Activated effector memory CD4-positive, alpha-beta T cell treated with anti-CD3 and anti-CD28 coated beads, Interleukin-2, amount 50 U/mL, for 16 hours (primary cell): ENCODE measurements at places on chromosomes 7 and 10.

- DNase-seq, result peak; percentile 48
Observed at GRCh38 chr10:117610321-117610720, 67.8 kb downstream of the EMX2 start.

DNA sequence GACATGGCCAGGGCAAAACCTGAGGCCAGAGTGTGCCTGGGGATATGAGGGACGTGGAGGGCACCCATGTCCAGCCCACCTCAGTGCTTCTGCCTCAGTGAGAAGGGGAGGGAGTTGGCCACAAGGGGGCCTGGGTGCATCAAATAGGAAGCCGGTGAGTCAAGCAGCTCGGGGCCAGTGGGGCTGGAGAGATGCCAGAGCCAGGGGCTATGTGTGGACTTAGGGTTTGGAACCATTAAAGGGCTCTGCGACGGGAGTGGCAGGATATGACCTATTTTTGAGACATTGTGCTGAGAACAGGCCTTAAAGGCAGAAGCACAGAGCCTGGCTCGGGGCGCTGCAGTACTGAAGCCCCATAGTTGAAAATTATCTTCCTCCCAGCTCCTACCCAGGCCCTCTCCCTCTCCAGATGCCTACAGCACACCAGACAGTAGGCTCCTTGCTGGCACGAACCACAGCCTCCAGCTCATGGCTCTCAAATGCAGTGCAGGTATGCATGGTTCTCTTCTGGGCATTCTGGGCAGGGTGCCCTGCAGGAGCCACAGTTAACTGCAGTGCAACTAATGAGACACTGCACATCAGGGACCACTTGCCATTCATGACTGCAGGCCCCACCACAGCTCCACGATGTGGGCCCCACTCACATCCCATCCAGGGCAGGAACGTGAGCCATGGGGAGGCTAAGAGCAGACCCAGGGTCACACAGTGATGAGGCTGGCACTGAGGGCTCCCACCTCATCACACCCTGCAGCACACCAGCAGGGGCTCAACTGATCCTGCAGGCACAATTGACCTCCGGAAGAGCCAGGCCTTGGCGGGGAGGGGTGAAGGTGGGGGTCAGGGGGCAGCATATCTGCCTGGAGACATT lies 7.2 kb upstream of the PGAM2 start:
- peak; percentile 78 for DNase-seq

GRCh38 chr10:48555310-48556042 lies 49.4 kb downstream of the ARHGAP22 start:
- DNase-seq, result no peak

DNA sequence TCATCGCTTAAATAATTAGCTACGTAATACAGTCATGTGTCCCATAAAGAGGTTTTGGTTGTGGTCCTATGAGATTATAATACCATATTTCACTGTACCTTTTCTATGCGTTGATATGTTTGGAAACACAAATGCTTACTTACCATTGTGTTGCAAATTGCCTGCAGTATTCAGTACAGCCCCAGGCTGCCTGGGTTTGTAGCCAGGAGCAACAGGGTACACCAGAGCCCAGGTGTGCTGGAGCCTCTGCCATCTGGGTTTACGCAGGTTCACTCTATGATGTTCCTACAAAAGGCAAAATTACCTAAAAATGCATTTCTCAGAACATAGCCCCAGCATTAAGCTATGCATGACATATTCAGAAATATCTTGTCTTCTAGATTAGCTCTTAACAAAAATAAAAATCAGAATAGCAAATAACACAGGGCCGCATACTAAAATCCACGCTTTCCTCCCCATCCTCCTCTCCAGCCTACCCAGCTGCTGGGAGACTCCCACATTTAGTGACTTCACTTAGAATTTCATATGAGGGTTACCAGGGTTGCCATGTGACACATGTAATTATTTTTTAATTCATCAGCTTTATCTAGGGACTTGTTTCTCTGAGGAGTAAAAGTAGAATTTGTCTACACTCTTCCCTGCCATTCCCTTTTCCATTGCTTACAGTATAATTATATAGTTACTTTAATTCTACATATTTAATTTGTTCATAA lies 559.0 kb upstream of the ADARB2 start:
- DNase-seq, result no peak

DNA sequence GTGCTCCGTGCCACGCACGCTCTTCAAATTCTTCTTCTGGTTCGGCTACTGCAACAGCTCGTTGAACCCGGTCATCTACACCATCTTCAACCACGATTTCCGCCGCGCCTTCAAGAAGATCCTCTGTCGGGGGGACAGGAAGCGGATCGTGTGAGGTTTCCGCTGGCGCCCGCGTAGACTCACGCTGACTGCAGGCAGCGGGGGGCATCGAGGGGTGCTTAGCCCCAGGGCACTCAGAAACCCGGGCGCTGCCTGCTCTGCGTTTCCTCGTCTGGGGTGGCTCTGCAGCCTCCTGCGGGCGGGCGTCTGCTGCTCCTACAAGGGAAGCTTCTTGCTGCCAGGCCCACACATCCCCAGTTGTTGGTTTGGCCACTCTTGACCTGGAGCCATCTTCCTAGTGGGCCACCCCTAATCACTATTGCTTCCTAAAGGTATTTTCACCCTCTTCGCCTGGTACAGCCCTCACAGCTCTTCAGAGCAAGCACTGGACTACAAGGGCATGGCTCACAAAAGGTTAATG lies 2.5 kb downstream of the ADRA2A start:
- no peak for DNase-seq

GRCh38 chr10:33160151-33160550 lies 174.3 kb downstream of the NRP1 start:
- DNase-seq, result no peak

GRCh38 chr10:71246591-71247413 lies 34.4 kb downstream of the UNC5B start:
- no peak for DNase-seq

- DNase-seq, result no peak
Observed at GRCh38 chr7:132121987-132122386, 454.3 kb downstream of the PLXNA4 start.

DNA sequence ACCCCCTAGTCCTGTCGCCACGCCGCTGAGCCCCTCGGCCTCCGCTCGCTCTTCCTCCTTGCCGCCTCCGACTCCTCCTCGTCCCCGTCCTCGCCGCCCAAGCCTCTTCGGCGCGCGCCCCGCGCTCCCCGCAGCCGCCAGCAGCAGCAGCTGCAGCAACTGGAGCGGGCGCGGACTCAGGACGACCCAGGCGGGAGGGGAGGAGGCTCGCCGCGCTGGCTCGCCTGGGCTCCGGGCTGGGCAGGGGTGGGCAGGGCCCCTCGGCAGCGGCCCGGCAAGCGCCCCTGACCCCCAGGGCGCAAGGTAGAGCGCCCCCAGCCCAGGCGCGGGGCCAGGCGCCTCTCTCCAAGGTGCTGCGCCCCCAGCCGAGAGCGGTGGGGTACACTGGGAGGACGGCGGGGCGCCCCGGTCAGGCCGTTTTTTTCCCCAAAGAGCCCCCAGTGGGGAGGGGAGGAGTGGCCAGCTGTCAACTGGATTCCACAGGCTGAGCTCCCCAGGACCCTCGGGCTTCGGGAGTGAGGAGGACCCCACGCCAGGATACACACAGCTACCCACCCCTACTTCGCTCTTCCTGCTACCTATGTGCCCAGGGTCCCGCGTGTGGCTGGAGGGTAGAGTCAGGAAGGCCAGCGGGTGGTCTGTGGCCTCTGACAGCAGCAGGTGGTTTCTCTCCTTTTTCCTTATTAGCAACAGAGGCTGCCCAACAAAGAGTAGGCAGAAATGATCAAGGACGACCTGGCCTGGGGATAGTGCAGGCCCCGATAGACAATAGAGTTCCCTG lies 903 bp upstream of the KCNMA1 start:
- no peak for DNase-seq

DNA sequence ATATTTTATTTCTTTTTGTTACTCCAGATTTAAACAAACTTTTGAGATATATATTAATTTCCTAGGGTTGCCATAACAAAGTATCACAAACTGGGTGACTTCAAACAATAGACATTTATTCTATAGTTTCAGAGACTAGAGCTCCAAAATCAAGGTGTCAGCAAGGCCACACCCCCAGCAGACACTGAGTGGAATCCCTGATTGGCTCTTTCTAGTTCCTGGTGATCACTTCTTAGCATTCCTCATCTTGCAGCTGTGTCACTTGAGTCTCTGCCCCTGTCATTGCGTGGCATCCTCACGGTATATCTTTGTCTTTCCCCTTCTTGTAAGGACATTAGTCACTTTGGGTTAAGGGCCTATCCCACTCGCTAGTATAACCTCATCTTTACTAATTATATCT lies 7.6 kb upstream of the SLC26A3 start:
- DNase-seq, result no peak

GRCh38 chr7:875476-876076 lies 778 bp upstream of the GET4 start:
- DNase-seq, result no peak

- DNase-seq, result peak; percentile 77
Observed at GRCh38 chr7:8436965-8437364, 3.6 kb downstream of the NXPH1 start.

GRCh38 chr7:152975076-152975475 lies 215.5 kb downstream of the ACTR3B start:
- no peak for DNase-seq

DNA sequence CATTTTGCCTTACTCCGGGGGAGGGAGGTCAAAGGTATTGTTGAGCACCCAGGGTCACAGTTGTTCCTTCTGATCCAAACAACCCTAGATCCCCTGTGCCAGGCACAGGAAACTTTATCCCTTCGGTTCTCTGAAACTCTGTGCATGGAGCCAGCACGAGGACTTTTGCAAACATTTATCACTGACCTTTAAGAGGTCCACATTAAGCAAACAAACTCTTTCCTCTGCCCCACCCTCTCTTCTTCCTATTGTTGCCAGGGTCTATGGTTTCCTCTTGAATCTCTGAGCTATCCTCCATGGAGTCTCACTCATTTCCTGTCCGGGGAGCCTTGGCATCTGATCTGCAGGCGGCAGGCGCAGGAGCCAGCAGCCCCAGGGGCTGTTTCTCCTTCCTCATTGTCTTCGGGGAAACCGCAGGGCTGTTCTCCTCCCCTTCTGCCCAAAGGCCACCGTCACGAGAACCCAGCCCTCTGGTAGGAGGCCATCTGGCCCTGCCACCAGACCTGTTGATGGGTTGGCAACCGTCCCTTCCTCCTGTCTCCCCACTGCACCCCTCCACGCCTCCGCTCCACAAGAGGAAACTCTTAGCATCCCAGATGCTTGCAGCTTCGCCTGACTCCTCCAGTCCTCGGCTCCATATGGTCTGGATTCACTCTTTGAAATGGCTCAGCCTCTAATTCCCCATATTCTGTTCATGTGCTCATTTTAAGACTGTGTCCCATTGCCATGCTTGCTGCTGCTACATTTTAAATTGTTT lies 327.3 kb upstream of the NRP1 start:
- no peak for DNase-seq

- DNase-seq, result no peak
Observed at GRCh38 chr7:3591944-3592343, 290.9 kb downstream of the SDK1 start.
